ENCODE measurements at places on chromosomes 1 and 21.

DNA sequence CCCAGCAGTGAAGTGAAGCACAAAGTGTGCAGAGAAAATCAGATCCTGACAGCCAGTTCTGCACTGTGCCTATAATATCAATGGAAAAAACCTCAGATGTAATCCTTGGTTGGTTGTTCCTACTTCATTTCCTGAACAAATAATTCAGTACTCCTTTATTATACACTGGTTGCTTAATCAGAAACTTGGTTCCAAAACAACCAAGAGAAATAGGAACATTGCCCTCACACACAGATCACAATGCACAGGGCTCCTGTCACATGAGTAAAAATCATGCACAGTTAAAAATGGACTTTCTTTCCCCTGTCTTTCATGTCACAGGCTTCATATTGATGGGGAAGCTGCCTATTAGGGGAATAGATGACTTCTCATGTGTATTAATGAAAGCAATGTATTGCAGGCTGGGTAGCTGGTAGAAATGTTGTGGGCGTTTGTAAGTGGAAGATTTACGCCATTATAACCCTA is 9.7 kb downstream of the DNASE2B start:
- no peak for DNase-seq

- DNase-seq, result no peak
Measured at GRCh38 chr1:196655071-196655470, 3.2 kb downstream of the CFH start.

- no peak for DNase-seq
Measured at GRCh38 chr21:15445327-15445726, 284.5 kb upstream of the USP25 start.

DNA sequence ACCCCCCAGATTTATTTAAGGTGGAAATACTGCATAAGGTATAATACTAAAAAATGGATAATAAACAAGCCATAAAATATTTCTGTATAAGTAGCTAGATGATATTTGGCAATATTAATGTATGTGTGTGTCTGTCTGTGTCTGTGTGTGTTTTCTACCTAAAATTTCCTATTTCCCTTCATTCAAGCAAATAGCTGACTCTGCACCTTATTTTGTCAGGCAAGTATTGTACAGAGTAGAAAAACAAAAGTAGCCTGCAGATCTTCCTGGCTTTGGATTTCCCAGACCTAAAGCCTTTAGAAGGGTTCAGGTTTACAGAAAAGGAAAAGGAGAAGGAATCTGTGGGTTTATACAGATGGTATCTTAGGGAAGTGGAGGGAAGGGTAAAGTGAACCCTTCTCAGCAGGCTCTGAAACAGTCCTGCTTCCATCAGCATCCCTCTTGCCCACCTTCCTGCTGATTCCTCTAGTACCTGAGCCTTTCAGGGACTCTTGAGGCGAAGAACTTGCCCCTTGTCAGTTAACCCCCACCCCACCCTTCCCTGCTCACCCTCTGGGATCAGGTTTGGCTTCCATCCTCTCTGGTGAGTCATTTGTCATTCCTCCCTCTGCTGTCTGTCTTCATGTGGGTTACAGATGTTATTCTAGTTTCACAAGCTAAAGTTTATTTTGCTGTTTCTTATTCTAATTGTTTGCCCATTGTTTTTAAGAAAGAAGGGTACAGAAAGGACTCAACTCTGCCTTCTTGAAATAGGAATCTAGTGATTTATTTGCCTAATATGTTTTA is 21.7 kb upstream of the RGS16 start:
- DNase-seq, result no peak

DNA sequence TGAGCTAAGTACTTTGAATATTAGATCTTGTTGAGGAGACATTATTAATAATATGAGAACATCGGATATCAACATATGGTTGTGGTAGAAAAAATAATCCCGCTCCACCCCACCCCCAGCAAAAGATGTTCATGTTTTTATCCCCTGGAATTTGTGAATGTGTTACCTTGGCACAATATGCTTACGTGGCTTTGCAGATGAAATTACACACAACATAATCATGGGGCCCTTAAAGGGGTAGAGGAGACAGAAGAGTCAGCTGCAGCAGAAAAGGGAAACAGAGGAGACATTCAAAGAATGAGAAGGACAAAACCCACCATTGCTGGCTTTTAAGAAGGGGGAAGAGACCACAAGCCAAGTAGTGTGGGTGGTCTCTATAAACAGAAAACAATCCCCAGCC is 104.1 kb downstream of the SEC16B start:
- DNase-seq, result no peak

Data from C1 segment of cervical spinal cord (tissue), 14 donors.